Adipocyte (in vitro differentiated cells): ENCODE measurements at places on chromosomes 11 and 22.

DNA sequence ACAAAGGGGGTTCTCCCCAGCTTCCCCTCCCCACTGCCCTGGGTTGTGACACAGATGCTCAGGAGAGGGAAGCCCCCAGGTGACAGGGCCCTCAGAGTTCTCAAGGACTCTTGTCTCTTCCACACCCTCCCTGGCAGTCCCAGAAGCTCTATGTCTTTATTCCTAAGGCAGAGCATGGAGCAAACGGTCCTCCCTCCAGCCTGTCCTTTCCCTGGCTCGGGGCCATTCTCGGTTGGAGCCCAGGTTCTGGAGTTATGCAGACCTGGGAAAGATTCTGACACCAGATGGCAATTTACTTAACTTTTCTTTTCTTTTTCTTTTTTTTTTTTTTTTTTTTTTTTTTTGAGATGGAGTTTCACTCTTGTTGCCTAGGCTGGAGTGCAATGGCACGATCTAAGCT, 186.6 kb downstream of the CEP164 start:
- no peak for DNase-seq

- peak; percentile 65 for DNase-seq
Observed at GRCh38 chr22:29604076-29604360, 585 bp downstream of the NF2 start.

DNA sequence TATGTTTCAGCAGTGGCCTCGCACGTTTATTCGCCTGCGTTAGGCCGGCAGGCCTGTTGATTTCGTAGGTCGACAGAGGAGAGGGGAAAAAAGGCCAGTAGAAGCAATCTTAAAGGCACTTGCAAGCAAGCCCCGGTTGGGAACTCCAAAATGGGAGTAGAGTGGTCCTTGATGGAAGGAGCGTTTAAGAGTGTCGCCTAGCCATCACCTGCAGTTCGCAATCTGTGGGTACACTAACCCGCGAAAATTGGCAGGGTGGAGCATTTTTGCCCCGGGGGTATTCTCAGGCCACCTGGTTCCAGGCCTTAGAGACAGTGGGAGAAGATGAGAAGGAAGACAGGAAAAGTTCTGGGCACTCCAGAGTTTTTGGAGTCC, 1.1 kb downstream of the EWSR1 start:
- peak; percentile 29 for DNase-seq

DNA sequence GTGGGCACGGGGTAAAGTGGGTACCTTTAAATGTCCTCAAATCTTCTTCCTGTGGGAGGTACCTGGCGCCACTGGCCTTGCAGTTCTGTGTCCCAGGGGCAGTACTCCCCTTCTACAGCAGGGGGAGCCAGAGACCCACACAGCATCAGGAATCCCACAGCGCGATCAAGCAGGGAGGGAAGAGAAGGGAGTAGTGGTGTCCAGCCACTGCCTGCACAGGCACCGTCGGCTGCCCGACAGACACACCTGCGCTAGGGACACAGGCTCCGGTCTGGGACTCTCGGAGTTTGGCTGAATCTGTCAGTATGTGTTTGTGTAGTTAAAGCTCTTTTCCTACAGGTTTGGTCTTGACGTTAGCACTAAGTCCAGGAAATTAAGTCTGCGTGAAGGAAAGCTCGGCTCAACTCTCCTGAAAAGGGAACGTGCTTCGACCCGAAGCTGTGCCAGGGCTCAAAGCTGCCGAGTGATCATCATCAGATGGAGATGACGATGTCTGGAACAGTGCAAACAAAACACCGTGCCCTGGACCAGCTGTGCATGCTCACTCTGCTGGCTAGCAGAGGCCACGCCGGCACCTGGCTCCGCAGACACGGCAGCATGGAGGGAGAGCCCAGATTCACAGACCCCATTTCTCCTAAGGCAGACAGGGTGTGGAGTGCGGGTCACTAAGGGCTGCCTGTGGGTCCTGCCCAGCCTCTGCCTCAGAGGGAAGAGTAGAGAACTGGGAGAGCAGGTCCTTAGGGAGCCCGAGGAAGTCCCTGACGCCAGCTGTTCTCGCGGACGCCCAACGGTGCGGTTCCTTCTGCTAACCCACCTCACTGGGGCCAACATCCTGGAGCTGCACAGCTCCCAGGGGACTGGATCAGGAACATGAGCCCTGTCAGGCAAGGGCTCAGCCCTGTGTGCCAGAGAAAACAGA, 56.0 kb upstream of the BID start:
- peak; percentile 90 for DNase-seq

DNA sequence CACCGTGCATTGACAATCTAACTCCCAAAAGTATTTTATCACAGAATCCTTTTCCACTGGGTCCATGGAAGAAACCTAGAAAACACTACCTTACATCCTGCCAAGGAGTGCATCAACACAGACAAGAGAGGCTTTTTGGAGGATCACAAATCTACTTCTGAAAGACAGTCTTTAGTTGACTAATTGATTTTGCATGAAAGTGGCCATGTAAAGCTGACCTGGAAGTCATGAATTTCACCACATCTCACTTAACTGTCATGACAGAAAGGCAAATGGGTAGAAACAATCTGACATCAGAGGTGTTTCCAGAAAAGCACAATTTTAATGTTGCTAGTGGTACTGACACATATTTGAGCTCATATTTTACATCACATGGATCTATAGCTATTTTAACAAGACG, 101.6 kb downstream of the FAM76B start:
- DNase-seq = no peak

DNA sequence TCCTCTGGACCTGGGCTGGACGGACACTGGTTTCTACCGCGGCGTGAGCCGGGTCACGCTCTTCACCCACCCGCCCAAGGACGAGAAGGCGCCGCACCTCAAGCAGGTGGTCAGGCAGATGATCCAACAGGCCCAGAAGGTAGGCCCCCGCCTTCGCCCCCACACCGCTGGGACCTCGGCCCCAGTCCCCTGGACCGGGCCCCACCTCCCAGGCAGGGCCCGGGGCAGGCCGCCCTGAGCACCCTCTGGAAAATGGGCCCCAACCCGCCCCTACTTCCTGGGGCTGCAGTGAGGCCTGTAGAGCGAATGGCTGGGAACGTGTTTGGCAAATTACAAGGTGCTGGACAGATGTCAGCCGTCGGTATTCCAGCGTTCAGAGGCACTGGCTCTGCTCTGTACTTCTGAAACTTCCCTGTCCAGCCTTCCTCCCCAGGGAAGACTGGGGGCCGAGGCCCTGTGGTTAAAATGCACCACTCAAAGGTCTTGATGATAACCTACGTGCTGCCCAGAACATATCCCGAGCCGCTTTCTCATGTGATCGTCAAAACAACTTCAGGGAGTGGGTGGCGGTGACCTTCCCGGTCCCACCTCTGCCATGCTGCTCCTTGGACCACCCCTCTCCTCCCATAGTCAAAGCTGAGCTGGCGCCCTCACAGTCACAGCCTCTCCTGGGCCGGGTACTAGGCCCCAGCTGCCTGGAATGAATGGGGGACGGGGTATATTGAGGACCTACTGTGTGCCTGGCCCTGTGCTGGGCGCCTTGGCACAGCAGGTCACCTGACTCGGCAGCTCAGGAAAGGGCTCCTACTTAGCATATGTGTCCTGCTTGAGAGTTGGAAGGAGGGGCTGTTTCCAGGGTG, 869 bp downstream of the FAM83F start:
- no peak for DNase-seq

GRCh38 chr11:35907648-35908431, 36.0 kb upstream of the LDLRAD3 start:
- peak; percentile 65 for DNase-seq

DNA sequence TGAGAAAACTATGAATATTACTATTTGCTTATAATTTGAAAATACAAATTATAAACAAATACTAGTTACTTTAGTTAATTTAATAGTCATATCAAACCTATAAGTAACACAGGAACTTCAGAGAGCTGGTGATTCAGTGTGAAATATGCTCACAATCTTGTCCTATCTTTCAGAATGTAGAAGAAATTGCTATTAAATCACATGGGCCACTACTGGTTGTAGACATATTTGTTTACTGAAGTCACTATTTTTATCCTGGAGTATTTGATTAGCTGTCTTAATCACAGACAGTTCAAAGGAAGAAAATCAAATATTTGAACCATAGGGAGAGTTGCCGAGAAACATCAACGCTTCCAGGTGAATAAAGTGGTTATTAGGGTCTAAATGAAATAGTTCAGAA, 187.6 kb upstream of the ANO3 start:
- no peak for DNase-seq

GRCh38 chr22:40823426-40823825, 4.3 kb upstream of the SLC25A17 start:
- no peak for DNase-seq

GRCh38 chr11:61967924-61968757, 707 bp upstream of the FTH1 start:
- peak; percentile 41 for DNase-seq

GRCh38 chr11:78354408-78355308, 63.0 kb downstream of the GAB2 start:
- peak; percentile 37 for DNase-seq

DNA sequence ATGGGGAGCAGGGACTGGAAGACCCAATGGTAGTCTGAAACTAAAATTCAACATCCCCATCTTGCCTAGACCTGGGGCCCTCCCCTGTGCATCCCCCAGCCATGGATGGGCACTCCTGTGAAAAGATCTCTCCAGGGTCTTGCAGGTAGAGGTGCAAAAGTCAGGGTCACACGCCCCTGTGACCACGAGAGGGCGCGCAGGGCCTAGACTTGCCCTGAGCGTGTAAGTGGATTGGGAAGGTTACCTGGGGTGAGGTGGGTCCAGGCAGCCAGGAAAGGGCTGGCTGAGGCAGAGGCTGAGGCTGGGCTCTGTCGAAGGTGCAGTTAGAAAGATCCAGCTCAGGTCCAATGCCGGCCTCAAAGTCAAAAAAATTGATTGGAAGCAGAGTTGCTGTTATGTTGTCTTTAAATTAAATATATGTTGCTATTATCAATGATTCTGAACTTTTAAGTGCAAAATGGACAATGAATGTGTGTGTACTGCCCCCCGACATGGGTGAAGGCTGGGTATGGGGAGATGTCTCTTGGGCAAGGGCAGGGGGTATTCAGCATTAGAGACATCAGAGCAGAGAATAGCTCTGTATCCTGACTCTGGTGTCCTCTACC, 4.8 kb upstream of the POU2F3 start:
- peak; percentile 68 for DNase-seq

GRCh38 chr11:66317322-66317722, 478 bp upstream of the CD248 start:
- peak; percentile 69 for DNase-seq

GRCh38 chr11:130042093-130042591, 27.6 kb upstream of the APLP2 start:
- DNase-seq = peak; percentile 61

DNA sequence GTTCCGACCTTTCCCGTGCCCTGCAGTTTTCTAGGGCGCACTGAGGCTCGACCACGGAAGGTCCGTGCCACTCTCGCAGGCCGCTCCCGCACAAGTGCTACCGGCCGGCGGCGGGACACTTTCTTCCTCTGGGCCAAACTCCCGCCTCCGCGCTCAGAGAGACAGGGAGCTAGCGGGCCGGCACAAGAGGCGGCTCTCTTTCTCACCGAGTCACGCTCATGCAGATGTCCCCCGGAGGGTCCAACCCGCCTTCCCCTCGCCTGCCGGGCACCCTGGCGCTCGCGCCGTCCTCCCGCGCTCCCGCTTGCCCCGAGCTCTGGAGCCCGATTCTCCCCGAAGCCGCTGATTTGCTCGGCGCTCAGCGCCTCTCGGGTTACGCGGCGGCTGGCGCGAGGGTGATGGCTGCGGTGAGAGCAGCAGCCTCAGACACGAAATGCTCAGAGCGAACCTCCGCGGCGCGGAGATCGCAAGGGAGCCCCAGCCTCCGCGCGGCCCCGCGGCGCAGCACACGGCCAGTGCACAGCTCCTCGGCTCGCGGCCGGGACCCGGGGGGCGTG, 1.0 kb downstream of the LMO1 start:
- DNase-seq = peak; percentile 88

DNA sequence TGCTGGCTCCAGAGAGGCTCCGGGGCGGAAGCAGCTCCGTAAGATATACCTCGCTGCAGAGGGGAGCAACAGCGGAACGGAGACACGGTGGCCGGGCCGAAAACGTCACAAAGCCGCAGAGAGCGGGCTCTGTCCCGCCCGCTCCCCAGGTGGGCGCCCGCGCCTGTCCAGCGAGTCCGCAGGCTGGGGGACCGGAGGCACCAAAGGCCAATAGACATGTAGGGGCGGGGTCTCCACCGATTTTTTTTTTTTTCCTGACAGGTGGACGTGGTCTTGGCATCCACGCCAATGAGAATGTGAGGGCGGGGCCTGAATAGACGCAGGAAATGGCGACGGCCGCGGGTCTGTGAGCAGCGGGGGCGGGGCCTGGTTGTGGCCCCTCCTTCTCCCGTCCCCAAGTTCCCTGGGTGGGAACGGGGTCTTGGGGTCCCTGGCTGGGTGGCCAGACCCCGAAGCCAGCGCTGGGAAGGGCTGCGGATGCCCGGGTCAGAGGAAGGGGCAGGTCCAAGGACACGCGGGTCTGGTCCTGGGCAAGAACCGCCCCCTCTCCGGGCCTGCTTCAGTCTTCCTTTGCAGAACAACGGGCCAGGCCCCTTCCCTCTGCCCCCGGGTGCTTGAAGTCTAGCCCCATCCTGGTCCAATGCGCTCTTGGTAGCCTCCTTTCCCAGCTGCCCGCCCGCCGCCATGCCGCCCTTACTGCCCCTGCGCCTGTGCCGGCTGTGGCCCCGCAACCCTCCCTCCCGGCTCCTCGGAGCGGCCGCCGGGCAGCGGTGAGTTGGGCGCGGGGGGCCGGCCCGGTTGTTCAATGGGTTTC, at the start of gene DNAJC4:
Gene DNAJC4 (plus strand): TSS at position 378 of the 814 bp plus-strand sequence. CDS start 307 bp downstream, at position 685.
- DNase-seq = peak; percentile 93

DNA sequence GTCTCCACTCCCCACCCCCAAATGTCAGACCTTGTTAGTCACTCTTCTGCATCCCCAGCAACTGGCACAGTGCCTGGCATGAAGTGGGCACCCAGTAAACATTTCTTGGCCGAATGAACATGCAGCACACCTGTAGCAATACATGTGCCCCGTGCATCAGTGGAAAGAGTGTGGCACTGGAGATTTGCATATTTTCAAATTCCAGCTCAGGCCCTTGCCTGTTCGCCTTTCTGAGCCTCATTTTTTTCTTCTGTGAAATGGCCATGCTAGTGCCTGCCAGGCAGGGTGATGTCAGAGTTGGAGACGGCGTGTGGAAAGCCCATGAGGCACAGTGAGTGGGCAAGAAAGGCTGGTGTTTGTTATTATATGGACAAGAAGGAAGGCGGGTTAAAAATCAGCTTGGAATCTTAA, 38.7 kb downstream of the CD82 start:
- DNase-seq = no peak

DNA sequence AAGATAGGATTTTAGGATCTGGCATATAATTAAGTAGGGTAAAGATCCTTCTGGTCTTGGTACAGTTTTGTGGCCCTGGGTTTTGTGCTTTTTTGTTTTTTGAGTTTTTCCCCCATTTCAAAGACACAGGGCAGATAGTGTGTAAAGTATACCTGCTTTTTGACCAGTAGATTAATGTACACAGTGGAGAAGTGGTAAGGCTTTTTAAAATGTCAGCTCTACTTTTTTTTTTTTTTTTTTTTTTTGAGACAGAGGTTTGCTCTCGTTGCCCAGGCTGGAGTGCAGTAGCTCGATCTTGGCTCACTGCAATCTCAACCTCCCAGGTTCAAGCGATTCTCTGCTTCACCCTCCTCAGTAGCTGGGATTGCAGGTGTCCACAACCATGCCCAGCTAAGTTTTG, 4.0 kb downstream of the EP300 start:
- no peak for DNase-seq

GRCh38 chr11:119602745-119603373, 126.1 kb downstream of the NECTIN1 start:
- DNase-seq = no peak

- DNase-seq = peak; percentile 25
Observed at GRCh38 chr11:65439331-65440181, 17.0 kb downstream of the NEAT1 start.

GRCh38 chr11:87397011-87397865, 359.5 kb downstream of the TMEM135 start:
- DNase-seq = no peak
